Activated naive CD8-positive, alpha-beta T cell treated with anti-CD3 and anti-CD28 coated beads, Interleukin-2, amount 50 U/mL, for 16 hours (primary cell): ENCODE measurements at places on chromosomes 7 and 10.

DNA sequence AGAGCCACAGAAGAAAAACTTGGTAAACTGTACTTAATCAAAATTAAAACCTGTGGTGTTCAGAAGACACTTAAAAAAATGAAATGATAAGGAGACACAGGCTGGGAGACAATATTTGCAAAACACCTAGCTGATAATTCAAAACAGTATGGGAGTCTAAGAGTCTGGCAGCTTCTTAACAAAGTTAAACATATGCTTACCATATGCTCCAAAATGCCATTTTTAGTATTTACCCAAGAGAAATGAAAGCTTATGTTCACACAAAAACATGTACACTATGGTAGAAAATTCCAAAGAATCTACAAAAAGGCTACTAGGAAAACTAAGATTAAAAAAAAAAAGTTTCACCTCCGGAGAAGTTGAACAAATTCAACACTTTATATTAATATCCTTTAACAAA is 48.6 kb downstream of the ITGB1 start:
- no peak for DNase-seq

- no peak for DNase-seq
Observed at GRCh38 chr10:49273082-49273465, 25.9 kb upstream of the C10orf71 start.

- DNase-seq, result no peak
Observed at GRCh38 chr7:121544726-121545125, 148.6 kb upstream of the FAM3C start.

GRCh38 chr10:51255381-51255780 is 181.1 kb downstream of the PRKG1 start:
- no peak for DNase-seq

GRCh38 chr10:110013630-110014293 is 6.0 kb downstream of the ADD3 start:
- DNase-seq, result no peak

DNA sequence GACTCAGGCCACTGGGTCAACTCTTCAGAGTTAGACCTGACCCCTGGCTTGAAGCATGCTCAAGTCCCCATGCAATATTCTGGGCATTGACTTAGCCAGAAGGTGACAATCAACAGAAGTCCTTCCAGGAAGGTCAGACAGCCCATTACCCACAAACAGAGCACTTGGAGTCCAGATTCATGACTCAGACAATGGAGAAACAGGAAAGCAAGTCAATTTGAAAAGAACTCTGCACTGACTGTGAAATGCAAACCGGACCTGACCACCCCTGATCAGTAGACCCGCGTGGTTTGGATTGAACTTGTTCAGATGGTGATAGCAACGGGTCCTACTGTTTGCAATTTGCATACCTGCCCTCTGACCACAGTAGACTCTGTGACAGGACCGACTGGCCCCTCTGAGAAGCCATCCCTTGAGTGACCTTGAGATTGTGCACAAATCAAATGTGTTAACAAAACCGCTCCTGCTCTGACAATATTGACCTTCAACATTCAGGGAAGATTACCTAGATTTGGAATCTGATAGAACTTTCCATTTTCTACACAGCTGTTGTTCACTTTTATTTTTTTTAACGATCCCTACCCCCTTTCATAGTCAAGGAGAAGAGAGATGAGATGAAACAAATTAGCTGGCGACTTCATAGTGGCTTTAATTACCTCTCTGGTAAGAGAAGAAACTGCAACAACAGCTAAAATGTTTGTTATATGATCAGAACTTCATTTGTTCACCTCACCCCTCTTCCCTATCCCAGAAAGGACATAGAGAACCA is 138.7 kb downstream of the NRP1 start:
- DNase-seq, result no peak

GRCh38 chr10:14010101-14010558 is 320.6 kb downstream of the FRMD4A start:
- DNase-seq, result no peak

DNA sequence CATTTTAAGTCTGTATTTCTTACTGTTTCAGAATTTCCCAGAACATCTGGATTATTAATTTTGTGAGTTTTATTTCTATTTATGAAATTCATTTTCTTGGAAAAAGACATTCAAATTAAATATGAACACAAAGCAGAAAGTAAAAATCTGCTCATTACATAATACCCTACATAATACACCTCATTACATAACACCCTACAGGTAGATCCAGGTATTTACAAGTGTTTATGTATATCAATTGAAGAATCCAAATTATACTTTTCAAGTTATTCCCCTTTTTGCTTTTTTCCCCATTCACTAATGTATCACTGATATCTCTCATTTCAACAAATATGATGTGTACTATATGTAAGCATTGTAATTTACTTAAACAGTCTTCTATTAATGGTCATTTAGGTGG is 129.1 kb downstream of the USP6NL start:
- no peak for DNase-seq
